ENCODE measurements at places on chromosomes 1 and 21.

DNA sequence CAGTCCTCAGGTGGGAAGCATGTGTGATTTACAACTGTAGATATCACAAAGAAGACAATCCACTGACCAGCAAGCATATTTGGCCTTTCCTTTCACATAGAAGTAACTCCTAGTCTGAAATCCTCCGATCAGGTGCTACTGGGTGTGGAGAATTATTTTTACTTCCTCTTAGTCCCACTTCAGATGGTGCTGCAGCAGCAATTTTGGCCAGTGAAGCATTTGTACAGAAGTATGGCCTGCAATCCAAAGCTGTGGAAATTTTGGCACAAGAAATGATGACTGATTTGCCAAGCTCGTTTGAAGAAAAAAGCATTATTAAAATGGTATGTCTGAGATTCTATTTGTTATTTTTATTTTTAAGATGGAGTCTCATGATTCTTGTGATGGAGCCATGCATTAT lies 51.0 kb downstream of the SCP2 start:
- DNase-seq: no peak

GRCh38 chr1:154943649-154944400 lies 7.3 kb upstream of the PMVK start:
- peak; percentile 29 for DNase-seq

DNA sequence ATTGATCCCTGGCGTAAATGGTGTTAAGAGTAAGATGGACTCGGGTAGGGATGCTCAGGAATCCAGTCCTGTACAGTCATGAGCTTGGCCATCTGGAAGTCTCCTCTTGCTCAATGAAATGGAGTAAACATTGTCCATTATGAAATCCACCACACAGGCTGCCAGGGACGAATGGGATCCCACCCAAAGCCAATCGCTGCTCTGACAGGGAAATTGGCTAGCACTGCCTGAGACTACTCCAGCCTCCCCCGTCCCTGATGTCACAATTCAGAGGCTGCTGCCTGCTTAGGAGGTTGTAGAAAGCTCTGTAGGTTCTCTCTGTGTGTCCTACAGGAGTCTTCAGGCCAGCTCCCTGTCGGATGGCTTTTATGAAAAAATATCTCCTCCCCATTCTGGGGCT lies at the start of gene HSD11B1:
Gene HSD11B1, plus strand, starts transcription at position 263 of the 400 bp plus-strand sequence. Its CDS starts 97 bp downstream, at position 360.
- no peak for DNase-seq

DNA sequence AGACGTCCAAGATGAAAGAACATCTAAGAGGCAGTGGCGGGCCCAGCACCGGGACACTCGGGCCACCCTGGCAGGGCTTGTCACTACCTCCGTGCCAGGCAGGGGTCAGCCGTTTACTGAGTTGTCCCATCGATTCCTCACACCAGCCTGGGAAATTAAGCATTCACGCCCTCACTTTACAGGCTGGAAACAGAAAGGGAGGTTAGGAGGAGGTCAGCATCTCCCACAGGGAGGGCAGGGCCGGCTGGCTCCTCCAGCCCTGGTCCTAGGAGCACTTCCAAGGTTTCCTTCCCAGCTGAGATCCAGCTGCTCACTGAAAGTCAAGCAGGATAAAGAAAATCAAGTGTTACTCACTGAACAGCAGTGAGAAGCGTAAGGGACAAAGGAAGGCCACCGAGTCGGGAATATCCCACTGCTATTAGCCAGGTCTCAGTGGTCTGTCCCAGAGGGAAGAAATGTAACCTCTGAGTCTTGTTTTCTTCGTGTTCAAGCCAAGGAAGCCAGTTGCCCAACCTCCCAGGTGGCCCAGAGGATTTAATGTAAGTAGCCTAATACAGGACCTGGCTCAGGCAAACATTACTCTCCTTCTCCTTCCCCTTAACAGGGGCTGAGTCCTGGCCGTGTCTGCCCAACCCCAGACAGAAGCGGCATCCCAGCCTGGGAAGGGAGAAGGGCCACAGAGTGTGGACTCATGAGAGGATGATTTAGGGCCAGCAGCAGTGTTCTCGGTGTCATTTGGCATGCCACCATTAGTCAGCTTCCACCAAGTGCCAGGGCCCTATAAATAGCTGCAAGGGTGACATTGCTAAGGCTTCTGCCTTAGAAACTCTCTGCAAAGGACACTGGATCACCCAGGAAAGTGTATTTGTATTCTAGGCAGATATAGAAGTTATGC lies 203.1 kb upstream of the GALNT2 start:
- no peak for DNase-seq

GRCh38 chr1:178196631-178197030 lies 102.7 kb downstream of the RASAL2 start:
- no peak for DNase-seq

DNA sequence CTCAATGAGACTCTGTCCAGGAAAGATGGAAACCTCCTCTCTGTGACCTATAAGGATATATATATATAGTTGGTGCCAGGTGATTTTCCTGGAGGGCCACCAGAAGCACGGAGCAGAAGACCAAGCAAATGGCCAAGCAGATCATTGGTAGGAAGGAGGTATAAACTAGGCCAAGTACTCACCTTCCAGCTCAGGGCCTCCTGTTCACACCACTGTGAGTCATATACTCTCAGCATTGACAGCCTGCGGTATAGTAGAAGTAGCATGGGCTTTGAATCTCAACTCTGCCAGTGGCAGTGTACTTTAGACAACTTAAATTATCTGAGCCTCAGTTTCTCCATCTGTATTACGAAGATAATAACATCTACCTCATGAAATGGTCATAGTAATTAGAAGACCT lies 15.4 kb downstream of the IL12RB2 start:
- no peak for DNase-seq

All from activated T-cell treated with anti-CD3 and anti-CD28 coated beads for 1 hour (primary cell).